ENCODE measurements at places on chromosomes 7 and 10.

DNA sequence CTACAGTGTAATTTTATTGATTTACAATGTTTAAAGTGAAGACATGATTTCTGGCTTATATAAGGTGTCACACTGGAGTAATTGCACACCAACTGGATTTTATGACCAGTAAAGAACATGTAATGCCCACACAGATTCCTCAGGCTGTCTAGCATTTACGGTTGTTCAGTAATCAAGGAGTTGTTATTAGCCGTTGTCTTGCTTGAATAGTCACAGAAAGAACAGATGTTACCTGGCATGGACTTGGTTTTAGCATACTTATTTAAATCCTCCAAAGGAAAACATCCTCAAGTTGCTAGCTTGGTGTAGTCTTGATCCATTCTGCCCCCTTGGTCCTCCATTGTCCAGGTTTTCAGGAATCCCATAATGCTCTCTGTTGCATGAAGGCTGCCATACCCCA lies 65.8 kb downstream of the POU6F2 start:
- DNase-seq = no peak

- no peak for DNase-seq
Observed at GRCh38 chr10:130713135-130713534, 576.9 kb downstream of the GLRX3 start.

DNA sequence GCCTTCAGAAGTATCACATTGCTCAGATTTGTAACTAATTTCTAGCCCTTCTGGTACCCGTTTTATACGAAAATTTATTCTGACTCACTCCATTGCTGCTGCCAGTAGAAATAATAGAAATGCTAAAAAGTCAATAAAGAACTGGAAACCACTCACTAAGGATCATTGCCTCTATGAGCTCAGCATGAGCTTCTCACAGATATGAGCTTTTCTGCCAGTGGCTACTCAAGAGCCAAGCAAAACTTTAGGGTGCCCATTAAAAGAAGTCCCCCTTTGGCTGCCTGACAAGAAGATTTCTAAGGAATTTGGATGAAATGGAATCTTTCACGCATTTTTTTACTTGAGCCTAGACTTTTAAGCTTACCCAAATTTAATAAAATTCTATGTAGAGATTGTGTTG lies 52.5 kb downstream of the GPR37 start:
- no peak for DNase-seq

GRCh38 chr10:61279400-61279799 lies 173.8 kb downstream of the TMEM26 start:
- DNase-seq = no peak

DNA sequence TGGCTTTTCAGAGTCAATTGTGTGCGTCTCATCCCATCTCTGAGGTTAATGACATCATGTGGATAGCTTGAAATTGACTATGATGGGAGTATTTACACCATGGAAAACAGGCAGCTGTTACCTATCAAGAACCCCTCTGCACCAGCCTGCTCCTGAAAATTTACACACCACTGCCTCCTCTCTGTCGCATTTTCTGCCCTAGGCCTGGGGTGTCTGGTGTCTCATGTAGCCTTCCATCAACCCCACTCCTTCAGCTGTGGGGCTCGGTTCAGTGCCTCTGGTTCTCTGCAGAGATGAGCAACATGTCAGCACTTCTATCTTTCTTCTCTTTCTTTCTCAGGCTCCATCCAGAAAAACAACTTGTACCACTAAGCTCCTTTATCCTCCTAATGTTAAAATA lies 600.5 kb downstream of the TYW1 start:
- DNase-seq = no peak

DNA sequence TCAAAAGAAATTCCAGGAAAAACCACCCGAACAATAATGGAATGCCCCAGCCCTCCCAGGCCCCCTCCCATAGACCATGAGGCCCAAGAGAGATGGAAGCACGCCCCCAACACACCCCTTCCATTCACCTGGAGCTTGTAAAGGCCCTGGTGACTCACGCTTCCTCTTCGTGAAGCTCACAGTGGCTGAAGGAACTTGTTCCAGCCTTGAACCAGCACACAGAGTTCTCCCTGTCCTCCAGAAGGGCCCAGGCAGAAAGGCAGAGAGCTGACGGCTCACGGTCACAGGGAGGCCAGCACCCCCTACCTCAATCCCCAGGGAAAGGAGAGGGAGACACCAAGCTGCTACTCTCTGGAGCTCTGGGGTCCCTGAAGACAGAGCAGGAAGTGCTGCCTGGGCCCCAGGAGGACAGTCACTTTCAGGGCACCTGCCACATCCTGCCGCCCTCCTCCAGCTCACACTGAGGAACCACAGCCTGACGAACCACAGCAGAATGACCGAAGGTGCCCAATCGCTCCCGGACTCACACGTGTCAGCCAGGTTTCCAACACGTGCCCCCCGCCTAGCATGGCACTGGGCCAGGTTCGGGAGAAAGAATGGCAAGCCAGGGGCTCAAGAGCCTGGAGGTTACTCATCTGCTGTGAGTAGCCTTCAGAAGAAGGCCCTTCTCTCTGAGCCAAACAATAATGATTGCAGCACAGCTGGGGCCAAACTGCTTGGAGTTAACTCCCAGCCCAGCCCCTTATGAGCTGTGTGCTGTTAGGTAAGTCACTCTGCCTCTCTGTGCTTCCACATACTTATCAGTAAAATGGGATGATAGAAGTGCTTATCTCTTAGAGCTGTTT lies 52.8 kb downstream of the DLG5 start:
- DNase-seq = peak; percentile 79

- DNase-seq = no peak
Observed at GRCh38 chr10:133475821-133476640, 22.3 kb downstream of the SCART1 start.

- no peak for DNase-seq
Observed at GRCh38 chr10:130357226-130357625, 221.0 kb downstream of the GLRX3 start.

DNA sequence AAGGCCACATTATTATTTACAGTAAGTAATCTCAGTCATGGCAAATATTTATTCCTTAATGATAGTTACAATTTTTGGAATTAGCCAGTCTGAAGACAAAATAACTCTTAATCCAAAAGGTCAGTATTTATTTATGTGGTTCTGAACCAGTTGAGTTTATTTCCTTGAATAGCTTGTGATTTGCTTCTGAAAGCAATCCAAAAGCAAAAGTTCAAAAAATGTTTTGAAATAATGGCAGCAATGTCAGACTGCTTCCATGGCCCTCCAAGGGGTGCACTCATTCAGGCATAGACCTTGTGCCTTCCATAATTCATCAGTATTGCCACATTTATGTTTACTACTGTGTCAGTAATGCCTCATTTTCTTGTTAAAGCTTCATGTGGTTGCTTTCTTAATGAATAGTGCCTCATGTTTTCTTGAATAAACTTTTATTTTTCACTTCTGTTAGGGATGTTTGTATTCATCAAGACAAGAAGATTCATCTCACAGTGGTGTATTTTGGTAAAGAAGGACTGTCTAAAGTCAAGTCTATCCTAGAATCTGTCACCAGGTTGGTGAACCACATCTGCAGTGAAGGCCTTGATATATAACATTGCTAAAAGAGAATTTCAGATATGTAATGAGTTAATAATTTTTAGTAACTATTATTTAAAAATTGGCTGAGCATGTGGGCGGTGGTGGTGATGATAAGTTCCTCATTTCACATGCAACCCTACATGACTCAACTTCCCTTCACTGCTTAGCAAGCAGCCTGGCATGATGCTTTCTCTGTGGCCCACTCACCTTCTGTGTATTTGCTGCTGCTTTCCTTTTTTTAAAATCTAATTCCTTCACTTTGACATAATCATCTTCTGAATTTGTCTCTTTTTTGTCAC lies 22.0 kb downstream of the CSGALNACT2 start:
- peak; percentile 61 for DNase-seq

DNA sequence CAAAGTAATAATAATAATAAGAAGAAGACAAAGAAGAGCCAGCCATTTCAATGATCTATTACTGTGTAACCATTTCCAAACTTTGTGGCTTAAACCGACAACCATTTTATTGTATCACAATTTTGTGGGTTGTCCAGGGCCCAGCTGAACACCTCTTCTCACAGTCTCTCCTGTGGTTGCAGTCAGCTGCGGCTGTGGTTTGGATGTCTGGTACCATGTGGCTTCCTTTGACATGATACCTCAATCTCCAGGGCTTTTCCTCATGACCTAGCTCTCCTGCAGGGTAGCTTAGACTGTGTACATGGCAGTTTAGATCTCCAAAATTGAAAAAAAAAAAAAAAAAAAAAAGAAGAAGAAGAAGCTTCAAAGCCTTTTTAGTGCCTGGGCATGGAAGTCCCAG lies 72.6 kb upstream of the NFKB2 start:
- no peak for DNase-seq

DNA sequence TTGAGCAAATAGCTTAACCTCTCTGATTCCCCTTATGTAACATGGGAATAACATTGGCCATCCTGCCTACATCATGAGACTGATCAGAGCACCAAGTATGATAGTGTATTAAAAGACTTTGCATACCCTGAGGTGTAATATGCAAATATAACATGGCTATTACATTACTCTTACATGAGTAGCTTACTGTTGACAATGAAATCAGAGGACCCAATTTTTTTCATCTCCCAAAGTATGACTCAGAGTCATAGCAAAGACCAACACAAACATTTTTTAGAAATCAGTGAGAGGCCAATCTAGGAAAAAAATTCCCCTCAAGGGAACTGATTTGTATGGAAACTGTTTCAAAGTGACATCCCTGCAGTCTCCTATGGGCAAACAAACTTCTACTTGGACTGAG lies 47.0 kb upstream of the TMEM140 start:
- DNase-seq = peak; percentile 1

- DNase-seq = no peak
Observed at GRCh38 chr7:128419257-128419656, 9.5 kb upstream of the IMPDH1 start.

GRCh38 chr7:134966691-134967090 lies 19.6 kb upstream of the AGBL3 start:
- no peak for DNase-seq

- no peak for DNase-seq
Observed at GRCh38 chr10:125164421-125164820, 4.1 kb upstream of the CTBP2 start.

GRCh38 chr7:72016574-72016973 lies 395.6 kb downstream of the CALN1 start:
- DNase-seq = no peak

DNA sequence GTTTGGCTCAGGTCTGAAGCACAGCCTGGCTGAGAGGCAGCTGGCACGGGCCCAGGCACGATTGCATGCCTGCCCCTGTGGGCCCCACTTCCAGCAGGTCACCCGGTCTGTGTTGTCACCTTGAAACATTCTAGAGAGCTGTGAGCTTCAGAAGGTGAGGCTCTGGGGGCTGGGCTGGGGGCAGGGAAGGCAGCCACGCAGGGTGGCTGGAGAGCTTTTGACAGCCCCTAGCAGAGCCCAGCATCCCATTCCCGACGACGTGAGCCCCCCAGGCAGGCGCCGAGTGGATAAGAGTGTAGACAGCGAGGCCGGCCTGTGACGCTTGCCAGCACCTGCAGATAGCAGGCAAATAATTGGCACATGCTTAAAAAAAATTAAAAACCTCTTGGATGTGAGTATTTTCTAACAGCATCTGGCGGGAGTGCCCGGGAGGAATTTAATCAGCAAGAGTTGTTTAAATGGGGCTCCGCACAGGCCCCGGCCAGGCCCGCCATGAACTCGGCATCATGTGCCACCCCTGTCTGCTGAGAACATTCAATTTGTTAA lies 212.0 kb upstream of the TBX20 start:
- DNase-seq = no peak

DNA sequence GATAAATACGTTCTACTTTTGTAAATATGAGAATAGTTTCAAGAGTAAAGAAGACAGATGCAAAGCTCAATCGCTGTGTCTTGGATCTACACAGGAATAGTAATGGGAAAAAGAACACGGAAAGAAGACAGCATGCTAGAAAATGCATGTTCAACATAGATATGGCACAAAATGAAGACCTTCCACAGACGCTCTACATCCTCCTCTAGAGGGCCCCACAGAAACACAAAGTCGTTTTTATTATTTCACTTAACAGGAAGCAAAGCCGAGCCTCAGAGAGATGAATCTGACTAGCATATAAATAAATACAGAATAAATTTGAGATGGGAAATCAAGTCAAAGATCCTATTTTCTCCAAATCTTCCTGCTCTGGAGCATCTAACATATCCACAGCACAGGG lies 292.6 kb downstream of the PARD3 start:
- peak; percentile 29 for DNase-seq

DNA sequence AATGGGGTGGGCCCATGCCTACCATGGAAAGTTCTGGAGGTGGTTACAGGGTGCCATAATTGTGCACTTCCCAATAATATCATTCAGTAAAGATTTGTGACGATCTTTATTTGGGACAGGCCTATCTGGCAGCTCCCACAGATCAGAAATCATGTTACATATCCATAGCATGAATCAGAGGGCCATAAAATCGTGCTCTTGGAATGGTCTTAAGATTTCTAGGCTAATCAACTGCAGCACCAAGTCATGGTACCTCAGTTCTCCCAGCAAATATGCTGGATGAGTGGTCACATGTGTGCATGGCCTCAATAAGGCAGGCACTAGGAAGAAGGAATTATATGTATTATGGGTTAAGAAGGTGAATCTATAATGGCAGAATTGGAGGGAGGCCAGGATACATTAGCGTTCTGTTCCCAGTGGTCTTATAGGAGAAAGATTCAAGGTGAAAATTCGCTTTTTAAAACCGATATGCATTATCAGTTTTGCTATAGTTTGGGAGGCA lies 134.7 kb downstream of the NRP1 start:
- DNase-seq = no peak

DNA sequence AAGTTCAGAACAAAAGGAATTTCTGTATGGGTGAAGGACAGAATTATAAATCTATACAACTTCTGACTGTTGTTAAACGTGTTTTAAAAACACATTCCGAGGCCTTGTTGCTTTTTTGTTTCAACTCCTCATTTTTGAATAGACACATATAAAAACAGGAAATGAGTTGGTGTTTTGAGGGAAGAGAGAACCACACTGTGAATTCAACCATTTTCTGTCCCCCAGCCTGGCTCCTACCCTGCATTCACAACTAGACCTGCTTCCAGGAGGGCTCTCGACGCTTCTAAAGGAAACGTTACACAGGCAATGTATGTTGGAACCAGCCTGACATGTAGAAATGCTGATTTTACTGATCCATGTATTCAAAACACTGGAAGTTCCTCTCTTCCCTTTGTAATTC lies 76.5 kb downstream of the OR13A1 start:
- DNase-seq = no peak

GRCh38 chr7:34015651-34016050 lies 110.3 kb downstream of the BMPER start:
- DNase-seq = no peak

DNA sequence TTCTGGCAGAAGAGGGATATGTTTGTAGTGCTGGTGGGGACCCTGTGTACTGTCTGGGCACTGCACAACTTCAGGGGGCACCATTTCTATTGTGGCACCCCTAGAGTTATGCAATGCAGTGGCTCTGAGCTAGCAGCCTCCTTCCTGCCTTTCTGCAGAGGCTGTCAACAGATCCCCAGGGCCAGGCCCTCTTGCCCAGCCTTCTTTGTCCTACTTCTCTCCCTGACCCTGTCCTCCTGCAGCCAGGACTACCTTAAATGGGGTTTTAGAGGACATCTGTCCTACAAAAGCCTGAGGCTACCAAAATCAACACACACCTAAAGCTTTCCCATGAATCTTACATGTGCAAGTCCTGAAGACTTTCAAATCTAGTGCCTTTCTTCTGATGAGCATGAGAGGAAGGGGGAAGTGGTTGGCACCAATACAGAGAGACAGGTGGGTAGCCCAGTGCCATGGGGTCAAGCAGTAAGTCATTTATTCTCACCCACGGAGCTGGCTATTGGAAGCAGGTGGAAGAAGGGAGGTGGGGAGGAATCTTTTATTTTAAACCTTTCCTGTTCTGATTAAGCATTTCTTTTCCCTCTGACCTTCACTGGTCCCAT lies 2.4 kb downstream of the SPOCK2 start:
- no peak for DNase-seq
